ENCODE measurements at places on chromosomes 3 and 15.
A peak's percentile ranks its signal among the peaks of the same experiment; 100 is the strongest.

GRCh38 chr15:32864051-32864450, 146.2 kb downstream of the GREM1 start:
- DNase-seq: no peak

DNA sequence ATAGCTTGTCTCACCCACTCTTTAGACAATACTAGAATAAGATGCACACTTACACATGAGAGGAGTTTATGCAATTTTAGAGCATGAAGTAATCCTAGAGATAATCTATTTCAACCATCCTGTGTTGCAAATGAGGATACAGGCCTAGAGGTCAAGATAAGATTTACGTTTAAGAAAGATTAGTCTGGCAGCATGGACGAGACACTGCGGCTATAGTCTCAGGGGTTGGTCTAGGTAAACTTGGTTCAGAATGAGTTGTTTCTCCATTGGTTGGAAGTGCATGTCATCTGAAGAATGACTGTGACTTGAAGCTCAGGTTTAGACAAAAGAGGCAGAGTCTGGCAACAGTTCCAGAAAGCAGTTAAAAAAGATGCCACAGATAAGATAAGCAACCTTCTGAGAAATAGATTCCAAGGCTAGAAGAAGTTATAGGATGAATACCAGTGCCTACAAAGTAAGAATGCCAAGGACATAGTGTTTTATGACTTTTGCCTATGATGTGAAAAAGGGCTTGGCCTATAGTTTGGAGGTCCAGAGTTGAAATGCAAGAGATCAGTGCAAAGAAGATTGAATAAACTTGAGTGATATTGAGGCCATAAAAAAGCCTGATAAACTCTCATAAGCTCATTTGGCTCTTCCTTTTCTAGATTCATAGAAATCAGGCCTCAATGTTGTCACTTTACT, 631.0 kb downstream of the SQOR start:
- DNase-seq: no peak

GRCh38 chr3:117133066-117133465, 423.5 kb downstream of the TUSC7 start:
- no peak for DNase-seq

GRCh38 chr3:157127268-157127667, 32.7 kb downstream of the CCNL1 start:
- no peak for DNase-seq

DNA sequence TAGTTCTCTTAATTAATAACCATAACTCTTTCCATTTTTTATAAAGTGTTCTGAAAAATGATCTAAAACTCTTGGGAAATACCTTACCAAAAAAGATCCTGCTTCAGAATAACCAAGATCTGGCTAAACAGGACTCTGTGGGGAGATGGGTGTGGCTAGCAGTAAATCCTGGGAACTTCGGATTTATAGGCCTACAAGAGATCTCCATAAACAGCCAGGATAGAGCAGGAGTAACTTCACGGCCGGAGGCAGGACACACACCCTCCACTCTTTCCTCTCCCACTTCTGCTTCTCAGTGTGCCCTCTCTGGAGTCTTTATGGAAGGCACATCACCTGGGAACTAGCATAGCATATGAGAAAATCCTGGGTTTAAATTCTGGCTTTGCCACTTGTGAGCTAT, 309.4 kb upstream of the SOX2 start:
- DNase-seq: no peak

GRCh38 chr15:39884351-39884750, 35.7 kb downstream of the GPR176 start:
- no peak for DNase-seq

DNA sequence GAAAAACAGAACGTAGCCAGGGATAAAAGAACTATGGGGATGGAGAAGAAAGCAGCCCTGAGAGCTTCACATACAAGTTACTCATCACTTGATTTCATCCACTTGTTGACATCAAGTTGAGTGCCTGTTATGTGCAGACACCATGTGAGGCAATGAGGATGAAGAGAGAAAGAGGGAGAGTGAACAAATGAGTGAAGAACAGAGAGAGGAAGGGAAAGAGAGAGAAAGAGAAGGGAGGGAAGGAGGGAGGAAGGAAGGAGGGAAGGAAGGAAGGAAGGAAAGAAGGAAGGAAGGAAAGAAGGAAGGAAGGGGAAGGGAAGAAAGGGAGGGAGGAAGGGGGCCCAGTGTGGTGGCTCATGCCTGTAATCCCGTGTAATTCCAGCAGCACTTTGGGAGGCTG, 72.3 kb upstream of the SMAD3 start:
- no peak for DNase-seq

- no peak for DNase-seq
These were observed 53.6 kb downstream of the RHCG start for GRCh38 chr15:89442671-89443307.

- no peak for DNase-seq
These were observed 332.6 kb downstream of the LSAMP start for GRCh38 chr3:116112696-116113095.

DNA sequence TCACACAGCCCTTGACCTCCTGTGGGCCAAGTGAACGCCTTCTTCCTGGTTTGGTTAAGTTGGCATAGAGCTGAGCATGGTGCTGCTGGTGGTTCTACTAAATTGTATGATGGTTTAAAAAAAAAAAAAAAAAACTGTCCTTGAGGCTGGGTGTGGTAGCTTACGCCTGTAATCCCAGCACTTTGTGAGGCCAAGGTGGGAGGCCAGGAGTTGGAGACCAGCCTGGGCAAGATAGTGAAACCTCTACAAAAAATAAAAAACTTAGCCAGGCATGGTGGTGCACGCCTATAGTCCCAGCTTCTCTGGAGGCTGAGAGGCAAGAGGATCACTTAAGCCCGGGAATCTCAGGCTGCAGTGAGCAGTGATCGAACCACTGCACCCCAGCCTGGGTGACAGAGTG, 58.9 kb upstream of the FLNB start:
- DNase-seq: no peak

DNA sequence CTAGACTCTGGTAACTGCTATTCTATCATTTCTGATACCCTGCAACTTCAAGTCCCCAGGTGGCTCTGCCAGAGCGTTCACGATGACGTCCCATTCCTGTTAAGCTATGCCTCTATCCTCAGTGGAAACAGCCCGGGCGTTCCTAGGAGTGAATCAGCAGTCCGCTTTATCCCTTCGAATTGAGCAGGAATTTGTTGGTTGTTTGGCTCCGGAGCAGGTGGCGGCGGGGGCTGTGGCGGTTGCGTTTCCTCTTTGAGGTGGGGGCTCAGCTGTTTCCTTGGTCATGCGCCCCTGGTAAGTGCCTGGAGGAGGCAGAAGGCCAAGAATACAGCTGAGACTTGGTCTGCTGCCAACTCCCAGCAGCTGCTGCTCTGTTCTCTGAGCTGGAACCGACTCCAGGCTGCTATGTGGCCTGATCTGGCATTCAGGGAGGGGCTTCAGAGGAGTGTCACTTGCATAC, 25.2 kb downstream of the ARPP21 start:
- DNase-seq: peak; percentile 58

GRCh38 chr15:68447209-68447608, 15.2 kb upstream of the ITGA11 start:
- DNase-seq: no peak

DNA sequence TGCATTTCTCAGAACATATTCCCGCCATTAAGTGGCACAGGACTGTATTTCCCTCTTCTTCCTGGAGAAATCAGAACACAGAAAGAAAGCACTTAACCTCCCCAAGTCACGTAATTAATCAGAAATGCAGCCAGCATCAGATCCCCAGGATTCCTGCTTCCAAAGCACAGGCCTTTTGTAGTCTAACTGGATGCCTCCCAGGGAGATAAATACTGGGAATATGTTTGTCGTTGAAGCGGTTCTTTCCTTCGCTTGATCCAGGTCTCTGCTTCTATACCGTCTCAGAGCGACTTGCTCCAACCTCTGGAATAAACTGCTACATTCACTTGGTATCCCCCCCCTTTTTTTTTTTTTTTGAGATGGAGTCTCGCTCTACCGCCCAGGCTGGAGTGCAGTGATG, 198.6 kb downstream of the KBTBD8 start:
- DNase-seq: no peak

DNA sequence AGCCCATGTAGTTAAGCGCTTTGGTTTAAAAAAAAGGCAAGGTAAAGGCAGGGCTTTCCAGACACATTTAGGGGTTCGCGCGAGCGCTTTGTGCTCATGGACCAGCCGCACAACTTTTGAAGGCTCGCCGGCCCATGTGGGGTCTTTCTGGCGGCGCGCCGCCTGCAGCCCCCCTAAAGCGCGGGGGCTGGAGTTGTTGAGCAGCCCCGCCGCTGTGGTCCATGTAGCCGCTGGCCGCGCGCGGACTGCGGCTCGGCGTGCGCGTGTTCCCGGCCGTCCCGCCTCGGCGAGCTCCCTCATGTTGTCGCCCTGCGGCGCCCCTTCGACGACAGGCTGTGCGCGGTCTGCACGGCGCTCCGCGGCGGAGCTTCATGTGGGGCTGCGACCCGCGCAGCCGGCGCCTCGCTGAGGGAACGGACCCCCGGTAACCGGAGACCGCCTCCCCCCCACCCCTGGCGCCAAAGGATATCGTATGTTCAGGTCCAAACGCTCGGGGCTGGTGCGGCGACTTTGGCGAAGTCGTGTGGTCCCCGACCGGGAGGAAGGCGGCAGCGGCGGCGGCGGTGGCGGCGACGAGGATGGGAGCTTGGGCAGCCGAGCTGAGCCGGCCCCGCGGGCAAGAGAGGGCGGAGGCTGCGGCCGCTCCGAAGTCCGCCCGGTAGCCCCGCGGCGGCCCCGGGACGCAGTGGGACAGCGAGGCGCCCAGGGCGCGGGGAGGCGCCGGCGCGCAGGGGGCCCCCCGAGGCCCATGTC, 927 bp downstream of the SMAD6 start:
- no peak for DNase-seq

DNA sequence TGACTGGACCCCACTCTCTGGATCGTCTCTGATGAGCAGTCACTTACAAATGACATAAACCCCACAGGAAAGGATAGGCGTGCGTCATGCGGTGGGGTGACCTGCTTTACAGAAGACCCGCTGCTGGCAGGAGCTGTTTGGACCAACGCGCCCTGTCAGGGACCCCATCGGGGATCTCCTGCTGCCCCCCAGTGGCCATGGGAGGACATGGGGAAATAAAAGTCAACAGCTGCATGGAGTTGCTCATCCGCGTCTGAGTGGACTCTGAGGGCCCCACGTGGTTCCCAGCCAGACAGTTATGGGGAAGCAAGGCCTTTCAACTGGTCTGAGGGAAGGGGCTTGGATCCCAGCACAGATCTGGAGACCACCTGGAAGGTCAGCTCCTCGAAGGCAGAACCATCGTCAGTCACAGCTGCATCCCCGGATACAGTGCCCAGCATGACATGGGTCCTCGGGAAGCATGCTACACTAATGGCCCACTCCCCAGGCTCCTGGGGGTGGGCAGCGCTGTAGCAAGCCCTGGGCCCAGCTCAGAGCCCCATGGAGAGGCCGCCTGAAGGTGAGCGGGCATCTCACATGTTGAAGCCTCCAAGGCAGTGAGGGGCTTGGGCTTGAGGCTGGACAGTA, 32.1 kb downstream of the PTH1R start:
- peak; percentile 88 for DNase-seq

DNA sequence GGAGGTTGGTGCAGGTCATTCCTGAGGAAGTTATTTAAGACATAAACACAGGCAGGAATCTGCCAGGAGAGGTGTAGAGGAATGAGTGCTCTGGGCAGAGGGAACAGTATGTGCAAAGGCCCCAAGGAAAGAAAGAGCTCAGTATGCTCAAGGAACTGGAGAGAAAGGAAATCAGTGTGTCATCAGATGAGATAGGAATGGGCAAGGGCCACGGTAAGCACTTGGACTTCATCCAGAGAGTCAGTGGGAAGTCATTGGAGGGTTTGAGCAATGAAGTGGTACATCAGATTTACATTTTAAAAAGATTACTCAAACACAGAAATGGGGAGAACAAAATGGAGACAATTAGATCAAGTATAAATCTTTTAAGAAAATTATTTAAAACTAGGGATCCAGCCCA, 272.2 kb downstream of the ADAMTSL3 start:
- DNase-seq: no peak

DNA sequence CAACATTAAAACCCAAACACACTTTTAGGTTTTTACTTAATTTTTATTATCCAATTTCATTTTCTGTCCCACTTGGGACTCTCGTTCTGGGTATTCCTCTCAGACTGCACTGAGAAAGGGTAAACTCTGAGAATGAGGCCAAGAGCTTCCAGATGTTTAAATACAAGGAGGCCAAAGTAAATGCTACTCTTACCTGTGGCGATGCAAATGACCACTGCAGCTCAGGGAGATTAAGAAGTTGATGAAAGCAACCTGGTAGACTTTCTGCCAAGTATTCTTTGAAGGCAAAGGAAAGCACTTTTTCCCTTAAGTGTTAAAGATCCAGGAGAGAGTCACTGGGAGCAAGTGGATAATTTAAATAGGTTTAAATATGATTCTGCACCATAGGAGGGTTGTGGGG, 39.1 kb downstream of the NPTN start:
- no peak for DNase-seq

DNA sequence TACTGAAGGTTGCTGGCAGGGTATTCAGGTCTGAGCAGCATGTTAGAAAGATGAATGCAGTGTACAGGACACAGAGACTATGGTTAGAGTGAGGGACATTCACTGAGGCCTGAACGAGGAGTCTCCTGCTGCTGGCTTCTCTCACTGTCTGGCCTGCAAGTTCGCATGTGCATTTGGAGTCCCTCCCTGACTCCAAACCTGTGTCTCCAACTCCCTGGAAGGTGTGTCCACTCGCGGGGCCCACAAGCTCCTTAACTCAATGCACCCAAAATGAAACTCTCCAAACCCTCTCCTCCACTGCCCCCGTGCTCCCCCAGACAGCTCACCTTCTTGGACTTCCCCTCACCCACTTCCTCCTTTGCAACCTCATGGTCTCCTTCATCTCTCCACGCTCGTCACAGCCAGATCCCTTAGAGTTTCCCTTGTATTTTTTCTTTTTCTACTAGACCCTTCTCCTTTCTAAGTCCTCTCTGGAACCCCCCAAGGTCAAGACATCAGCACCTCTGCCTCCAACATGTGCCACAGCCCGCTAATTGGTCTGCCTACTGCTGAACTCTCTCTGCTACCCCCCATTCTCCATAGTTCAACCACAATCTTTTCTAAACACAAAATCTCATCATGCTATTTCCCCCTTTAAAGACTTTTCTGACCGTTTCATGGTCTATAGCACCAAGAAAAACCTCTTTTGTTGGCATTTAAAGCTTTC, 58.3 kb downstream of the HES1 start:
- no peak for DNase-seq

GRCh38 chr3:178671791-178672190, 135.6 kb downstream of the KCNMB2 start:
- no peak for DNase-seq

DNA sequence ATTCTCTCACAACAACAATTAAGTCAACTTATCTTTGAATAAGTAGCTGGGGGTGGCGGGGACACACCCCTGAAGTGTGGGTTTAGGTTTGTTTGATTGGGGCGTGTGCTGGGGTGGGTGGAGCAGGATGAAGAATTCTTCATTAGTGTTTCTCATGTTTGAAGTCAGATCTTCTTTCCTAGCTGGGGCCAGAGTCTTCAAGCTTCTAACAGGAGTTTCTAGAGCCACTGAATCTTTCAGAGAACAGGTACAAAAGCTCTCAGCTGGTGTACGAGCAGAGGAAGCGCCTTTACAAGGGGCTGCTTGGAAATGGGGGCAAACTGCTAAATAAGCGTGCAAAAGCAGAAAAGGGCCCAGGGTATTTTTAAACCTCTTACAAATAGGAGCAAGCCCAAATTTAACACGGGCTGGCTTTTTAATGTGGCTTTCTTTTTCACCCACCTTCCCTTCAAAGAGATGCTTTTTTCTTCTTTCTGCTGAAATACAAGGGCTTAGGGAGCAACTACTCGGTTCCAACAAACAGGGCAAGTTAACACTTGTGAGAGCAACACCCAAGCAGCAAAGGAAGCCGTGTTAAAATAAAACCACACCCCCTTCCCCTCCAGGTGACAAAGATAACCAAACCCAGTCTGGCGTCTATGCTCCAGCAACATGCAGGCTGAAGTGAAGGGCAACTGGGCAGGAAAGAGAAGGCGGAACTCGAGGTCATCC, 86.9 kb upstream of the RASGRP1 start:
- no peak for DNase-seq
